ENCODE measurements at places on chromosomes 2 and 18.

DNA sequence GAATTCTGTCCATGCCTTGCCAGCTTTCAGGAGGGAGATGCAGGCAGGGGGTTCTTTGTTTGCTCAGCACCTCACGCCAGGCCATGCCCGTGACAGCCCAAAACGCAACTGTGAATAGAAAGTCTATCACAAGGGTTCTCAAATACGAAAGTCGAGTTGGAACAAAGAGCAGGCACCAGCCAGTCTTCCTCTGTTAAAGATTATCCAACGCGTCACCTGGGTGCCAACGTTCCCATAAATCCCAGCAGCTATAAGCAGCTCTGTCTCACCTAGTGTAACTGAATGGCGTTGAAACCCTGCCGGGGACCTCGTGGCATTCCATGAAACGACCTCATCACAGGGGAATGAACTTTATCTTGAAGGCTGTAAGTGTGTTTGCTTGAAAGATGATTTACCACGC, 84.8 kb upstream of the GATA6 start:
- no peak for DNase-seq

DNA sequence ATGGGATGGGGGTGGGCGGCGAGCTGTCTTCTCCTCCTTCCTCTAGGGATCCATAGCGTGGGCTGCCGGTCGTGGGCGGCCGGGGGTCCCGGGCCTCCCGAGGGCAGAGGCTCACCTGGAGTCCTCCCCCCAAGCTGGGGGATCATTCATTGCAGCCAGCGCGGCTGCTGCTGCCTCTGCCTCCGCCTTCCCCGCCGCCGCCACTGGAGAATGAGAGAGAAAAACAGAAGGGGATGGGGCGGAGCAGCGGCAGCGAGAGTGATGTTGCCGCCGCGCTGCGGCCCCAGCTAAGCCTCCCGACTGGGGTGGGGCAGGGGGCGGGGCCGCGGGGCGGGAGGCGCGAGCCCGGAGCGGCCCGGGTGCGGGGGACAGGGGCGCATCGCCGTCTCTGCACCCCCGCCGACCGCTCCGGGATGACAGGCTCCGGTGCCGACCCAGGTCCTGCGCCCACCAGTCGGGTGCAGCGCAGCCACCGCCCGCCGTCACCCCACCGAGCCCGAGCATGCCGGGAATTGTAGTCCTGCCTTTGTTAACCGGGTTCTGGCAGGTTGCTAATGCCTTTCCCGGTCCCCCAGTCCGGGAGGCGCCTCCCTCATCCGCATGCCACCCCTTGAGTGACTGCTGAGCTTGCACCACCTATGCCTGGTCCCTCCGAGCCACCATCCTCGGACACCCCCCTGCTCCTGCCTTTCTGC, at the start of gene KIF3C:
KIF3C (minus strand) TSS at position 225 of the 695 bp plus-strand sequence. CDS start 580 bp downstream, outside the sequence.
- peak; percentile 85 for DNase-seq

- no peak for DNase-seq
Observed at GRCh38 chr2:28588292-28588670, 92.4 kb downstream of the PLB1 start.

DNA sequence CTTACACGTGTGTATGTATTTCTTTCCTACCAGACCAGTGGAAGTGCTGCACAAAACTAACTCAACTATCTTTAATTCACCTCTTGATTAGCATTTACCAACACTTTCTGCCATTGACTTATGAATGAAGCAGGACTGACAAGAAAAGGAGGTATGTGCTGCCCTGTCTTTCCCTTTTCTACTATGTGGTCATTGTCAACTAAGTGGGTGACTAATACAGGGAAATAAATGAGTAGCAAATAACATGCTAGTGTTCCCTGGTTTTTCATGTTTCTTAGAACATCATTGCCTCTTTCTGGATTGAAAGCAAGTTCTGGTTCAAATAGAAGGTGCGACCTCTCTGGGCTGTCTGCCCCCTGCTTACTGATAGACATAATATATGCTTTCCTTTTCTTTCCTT, 58.0 kb downstream of the LINC00305 start:
- no peak for DNase-seq

GRCh38 chr2:224162122-224162521, 123.0 kb upstream of the SERPINE2 start:
- DNase-seq, result no peak
